ENCODE measurements at places on chromosomes 3 and 15.
A peak's percentile ranks its signal among the peaks of the same experiment; 100 is the strongest.

- DNase-seq = no peak
These were observed 33.1 kb downstream of the WNT5A start for GRCh38 chr3:55453886-55454496.

DNA sequence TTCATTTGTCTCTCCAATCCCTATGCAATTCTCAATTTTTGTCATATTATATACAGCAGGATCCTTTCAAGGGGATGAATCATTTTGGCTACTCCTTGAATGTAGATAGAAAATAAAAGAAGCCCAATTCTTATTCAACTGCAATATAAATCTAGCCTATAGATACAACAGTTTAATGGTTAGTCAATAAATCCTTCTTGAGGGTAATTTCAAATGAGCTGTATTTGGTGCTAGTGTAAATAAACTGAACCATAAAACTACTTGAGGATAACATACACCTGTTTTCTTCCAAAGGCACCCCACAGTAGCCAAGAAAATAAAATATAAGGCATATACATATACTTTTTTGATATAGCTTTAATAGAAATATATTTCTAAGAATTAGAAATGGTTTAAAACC, 830.3 kb downstream of the ROBO1 start:
- no peak for DNase-seq

DNA sequence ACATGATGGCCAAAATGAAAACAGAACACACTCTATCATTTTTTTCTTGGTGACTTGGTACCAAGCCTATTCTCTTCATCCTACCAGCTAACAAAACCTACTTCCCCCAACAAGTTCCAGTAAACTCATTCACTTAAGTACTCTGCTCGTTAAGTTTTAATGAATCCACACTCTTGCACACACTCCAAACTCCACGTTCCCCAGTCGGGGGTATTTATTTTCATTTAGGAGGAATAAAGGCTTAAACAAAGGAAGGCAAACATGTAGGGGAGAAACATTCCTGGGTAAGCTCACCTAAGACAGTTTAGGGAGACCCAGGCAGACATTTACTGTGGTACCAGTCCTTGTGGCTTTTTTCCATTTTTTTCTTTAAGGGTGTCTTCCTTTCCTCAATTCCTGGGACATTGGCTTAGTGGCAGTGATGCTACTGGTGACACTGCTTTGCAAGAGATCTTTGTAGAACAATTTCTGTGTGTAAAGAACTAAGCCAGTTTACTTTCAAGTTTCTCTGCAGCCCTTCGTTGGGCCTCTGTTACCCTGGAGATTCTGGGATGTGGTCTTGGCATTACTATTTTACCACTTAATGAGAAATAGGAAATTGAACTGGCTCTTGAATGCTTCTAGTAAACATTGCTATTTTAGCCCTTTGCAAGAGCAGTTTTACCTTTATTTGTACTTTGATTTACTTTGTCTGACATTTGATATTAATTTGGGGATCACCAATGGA, 117.3 kb upstream of the C15orf61 start:
- DNase-seq = no peak

DNA sequence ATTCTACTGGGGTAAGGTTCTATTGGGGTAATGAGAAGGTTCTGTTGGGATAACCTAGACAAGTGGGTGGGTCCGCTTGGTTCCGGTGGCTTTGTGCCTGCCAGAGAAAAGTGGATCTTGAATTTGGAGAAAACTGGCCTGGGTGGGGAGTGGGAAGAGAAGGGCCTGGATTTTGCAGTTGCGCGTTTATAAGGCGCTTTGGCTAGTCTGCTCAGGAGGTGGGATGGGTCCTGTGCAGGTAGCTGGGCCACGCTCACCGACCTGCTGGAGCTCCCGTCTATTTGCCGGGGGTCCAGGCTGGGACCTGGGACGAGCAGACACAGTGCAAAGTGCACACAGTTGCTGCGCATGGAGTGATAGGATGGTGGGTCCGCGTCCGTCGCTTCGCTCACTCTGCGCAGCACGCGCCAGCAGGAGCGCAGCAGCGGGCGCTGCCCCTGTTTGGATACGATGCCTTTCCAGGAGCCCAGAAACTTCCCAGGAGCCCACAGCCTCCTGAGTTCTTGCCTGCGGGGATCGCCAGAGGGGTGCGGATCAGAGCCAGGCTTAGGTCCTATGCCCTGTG, 1.3 kb upstream of the AP3B2 start:
- no peak for DNase-seq

- no peak for DNase-seq
These were observed 39.7 kb upstream of the C15orf39 start for GRCh38 chr15:75161917-75162414.

GRCh38 chr3:124360155-124360554, 368.2 kb upstream of the ROPN1 start:
- no peak for DNase-seq

DNA sequence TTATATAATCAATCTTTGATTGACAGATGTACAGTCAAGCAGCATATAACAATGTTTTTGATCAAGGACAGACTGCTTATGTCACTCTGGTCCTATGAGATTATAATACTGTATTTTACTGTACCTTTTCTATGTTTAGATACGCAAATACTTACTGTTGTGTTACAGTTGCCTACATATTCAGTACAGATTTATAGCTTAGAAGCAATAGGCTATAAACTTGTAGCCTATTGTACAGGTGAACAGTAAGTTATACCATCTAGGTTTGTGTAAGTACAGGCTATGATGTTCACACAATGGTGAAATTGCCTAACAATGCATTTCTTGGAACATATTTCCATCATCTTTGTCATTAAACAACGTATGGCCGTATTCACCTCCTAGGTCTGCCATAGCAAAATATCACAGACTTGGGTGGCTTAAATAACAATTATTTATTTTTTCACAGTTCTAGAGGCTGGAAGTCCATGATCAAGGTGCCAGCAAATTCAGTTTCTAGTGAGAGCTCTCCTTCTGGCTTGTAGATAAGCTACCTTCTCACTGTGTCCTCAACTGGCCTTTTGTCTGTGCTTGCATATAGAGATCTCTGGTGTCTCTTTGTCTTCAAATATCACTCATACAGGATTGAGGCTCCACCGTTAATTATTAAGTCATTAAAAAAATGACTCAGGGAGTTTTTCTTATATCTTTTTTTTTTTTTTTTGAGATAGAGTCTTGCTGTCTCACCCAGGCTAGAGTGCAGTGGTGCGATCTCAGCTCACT, 89.1 kb downstream of the EBLN2 start:
- no peak for DNase-seq

GRCh38 chr15:70361891-70362290, 264.2 kb upstream of the TLE3 start:
- DNase-seq = no peak

- no peak for DNase-seq
These were observed 29.8 kb downstream of the CCR3 start for GRCh38 chr3:46272028-46272451.

- DNase-seq = no peak
These were observed 126.2 kb downstream of the TIGIT start for GRCh38 chr3:114420072-114420471.

DNA sequence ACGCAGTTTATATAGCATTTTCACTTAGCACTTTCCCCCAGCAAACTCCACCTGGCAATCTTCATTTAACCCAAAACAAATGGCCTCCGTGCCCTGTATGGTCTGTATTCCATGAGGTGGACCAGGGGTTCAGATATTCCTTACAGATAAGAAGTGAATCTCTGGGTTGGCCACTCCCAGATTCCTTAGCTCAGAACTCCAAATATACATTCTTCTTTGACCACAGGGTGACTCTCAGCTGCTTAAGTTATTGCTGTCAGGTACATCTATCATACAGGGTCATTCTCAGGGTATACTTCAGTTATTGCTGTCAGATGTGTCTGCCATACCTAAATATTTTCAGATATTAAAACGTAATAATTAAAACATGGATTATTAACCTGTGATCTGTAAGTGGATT, 229.8 kb downstream of the TBL1XR1 start:
- no peak for DNase-seq

DNA sequence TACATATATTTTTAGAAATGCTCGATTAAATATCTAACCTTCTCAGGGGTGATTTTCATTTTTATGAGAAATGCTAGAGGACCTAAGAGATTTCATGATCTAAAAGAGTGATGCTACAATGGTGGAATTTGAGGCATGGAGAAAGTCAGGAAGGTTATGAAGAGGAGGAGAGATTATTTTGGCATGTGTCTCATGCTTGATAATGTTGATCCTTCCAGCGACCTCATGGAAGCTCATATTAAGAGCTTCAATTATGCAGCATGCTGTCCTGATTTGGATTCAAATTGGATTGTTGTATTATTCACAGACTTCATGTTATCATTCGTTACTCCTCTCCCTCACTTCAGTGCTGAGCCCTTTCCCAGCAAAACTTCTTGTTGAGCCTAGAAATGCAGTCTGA, 112.5 kb downstream of the RAP2B start:
- DNase-seq = no peak

GRCh38 chr3:192869131-192870031, 48.3 kb downstream of the MB21D2 start:
- no peak for DNase-seq

DNA sequence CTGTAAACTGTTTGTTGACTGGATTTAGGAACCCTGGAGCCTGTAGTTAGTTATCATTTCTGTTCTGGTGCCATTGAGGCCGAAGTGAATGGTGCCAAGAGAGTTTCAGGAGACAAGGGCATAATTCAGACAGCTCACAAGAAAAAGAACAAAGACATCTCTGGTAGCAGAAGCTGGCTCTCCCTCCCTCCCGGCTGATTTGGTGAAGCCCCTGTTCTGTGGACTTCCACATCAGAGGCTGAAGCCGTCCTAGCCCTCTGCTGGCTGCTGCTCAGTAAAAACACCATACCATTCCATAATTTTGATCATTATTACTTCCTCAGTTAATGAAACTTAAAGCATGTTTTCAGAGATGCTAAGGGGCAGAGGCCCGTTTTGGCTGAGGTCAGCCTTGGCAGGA, 381.2 kb upstream of the WNT5A start:
- DNase-seq = no peak

DNA sequence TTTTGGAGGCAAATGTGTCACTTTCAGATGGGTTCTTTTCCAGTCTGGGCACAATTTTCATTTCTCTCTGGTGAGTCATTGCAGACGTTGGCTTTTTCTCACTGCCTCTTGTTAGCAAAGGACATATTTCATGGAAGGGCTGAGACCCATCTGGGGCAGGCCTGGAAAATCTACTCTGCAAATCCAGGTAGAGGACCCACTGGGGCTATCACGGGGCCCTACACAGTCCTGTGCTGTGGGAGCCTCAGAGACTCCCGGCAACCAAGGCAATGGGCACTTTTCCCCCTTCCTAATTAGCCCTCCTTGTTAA, 58.0 kb downstream of the HRH1 start:
- no peak for DNase-seq

- no peak for DNase-seq
These were observed 342.8 kb upstream of the IL12A start for GRCh38 chr3:159645874-159646273.

DNA sequence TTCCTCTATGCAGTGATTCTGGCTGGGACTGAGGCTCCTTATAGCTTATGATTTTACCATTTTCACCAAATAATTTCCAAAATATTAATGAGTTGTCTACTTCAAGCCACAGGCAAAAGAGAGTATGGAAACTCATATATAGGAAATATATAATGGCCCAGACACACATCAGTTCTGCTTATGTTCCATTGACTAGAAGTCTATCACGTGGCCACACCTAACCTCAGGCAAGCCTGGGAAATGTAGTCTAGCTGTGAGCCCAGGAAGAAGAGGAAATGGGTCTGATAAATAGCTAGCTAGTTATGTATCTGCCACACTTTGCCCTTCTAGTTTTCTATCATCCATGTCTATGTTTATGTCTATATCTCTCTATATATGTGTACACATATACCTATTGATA, 195.1 kb downstream of the OTOL1 start:
- no peak for DNase-seq

DNA sequence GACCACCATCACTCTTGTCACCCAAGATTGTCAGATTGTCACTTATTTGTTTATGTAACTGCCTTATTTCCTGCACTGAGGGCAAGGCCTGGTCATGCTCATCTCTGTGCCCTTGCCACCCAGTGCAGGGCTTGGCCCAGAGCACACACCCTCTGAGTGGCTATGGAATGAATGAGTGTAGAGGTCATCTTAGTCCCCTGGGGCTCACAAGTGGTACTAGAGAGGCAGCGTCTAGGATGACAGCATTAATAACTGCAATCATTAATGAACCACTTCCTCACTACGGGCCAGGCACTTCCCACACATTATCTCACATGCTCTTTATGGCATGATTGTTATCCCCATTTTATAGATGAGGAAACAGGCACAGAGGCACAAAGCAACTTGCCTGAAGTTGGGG, 117.0 kb downstream of the SMAD6 start:
- no peak for DNase-seq

DNA sequence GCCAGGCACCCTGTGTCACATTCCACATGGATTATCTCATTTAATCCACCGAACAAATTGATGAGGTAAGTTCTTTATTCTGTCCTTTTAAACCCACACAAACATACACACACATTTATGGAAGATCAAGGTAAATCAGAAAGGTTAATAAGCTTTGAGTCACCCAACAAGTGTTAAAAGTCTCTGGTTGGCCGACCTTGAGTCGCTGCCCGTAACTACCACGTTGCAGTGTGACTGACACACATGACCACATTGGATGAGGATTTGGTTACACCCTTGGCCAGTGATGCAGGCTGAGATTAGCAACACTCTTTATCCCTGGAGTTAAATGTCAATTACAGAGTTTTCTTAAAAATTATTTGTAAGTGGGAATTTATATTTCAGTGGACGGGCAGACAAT, 19.2 kb downstream of the FOXP1 start:
- DNase-seq = no peak

DNA sequence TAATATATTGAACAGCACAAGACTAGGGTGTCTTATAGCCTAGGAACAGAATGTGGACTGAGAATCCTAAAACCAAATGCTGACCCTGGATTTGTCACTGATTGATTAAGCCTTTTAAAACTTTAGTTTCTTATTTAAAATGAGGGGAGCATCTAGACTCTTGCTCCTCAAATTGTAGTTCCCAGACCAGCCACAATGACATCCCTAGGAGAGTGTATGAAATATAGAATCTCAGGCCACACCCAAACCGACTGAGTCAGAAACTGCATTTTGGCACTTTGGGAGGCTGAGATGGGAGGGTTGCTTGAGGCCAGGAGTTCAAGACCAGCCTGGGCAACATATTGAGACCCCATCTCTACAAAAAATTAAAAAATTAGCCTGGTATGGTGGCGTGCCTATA, 287.8 kb upstream of the UMPS start:
- no peak for DNase-seq

- peak; percentile 43 for DNase-seq
These were observed 24.7 kb upstream of the KLHL6 start for GRCh38 chr3:183579967-183580900.
